ENCODE measurements at places on chromosomes 11 and 22.

DNA sequence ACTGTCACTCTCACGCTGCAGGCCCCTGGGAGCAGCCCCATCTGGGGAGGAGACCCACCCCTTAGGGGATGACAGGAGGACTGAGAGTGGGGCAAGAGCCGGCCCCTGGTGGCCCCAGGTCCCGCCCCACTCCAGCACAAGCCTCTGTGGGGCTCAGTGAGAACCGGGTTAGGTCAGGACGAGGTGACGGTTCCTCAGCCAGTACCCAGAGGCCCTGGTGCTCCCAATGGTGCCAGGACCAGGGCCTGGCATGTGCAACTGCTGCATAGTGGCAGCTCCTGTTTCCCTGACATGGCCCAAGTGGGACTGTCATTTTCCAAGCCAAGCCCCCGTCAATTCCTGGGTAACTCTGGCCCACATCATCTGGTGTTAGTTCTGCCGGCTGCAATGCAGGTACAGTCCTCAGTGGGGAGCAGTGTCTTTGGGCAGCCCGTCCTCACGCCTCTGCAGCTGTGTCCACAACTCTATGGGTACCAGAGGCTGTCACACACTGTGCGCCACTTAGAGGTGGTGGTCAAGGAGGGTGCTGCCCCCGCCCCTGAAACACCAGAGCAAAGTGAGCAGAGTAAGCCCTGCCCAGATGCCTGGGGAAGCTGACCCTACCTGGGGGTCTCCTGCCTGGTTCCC is 15.9 kb downstream of the CHID1 start:
- DNase-seq = no peak

- no peak for DNase-seq
Observed at GRCh38 chr11:28072321-28072720, 35.6 kb downstream of the KIF18A start.

DNA sequence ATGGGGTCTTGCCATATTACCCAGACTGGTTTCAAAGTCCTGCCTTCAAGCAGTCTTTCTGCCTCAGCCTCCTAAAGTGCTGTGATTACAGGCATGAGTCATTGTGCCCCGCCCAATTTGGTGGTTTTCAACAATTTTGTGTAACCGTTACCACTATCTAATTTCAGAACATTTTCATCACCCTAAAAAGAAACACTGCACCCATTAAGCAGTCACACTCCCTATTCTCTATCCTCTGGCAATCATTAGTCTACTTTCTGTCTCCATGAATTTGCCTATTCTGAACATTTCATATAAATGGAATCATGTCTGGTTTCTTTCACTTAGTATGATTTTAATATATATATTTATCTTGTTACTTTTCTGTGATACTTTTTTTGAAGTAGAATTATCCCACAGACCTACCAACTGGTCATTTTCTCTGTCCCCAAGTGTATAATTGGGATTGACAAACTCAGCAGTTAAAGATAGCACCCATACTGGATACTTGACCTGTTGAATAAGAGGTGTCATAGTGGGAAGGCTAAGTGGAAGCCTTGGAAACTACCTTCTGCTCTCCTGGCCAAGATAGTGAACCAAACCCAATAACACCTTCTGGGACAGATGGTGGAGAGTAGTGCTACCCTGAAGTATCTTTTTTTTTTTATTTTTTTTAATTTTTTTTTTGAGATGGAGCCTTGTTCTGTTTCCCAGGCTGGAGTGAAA is 64.8 kb downstream of the STIM1 start:
- peak; percentile 66 for DNase-seq

DNA sequence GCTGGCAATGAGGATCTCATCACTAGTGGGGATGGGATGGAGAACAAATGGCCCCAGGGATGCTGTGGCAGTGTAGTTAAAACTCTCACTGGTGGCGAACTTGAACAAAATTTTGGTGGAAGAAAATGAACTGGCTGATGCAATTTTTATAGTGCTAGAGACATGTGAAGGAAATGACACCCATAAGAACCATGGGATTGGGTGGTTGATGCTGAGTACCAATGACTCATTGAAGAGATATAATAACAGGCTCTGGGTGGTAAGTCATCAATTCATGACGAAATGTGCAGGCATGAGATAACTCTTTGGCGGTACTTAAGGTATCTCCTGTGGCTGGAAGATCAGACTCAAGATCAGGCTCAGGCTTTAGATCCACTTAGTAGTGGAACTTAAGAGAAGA is 172.9 kb upstream of the DDI1 start:
- DNase-seq = no peak

GRCh38 chr11:16727806-16728205 is 10.6 kb upstream of the C11orf58 start:
- no peak for DNase-seq

All from stimulated activated CD4-positive, alpha-beta T cell treated with anti-CD3 and anti-CD28 coated beads, Interleukin-15, amount 100 ng/mL, for 48 hours (primary cell).